Pons (tissue), 1 donor: ENCODE measurements at places on chromosomes 3 and 15.

- DNase-seq, result no peak
These were observed 10.2 kb upstream of the TMEM212 start for GRCh38 chr3:171832989-171833388.

DNA sequence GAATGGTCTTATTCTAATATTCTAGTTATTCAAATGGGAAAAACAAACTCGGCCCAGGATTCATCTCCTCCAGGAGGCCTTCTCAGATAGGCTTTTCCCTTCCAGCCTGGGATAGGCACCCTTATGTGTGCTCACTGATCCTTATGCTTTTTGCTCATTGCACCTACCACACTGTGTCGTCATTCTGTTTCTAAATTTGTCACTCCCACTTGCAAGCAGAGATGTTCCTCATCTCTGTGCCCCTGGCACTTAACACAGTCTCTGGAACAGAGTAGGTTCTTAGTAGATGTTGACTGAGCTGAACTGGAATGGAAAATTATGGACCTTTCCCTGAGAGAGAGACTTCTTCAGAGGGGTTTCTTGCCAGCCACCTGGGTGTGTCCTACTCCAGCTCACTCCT, 18.7 kb upstream of the SPG11 start:
- DNase-seq, result no peak

DNA sequence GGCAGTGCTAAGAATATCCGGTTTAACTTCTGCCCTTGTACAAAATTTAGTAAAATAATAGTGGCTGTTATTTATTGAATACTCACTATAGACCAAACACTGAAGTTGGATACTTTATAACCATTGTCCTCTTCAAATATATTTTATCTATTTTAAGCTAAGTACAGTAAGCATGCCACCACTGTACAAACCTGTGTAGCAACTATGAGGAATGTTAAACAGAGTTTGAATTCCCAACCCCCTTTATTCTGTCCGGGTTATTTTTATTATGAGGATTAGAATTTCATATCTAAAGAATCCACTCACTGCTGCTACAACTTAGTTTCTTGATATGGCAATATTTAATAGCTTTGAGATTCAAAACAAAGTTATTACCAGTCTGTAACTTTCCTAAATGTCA, 203.5 kb upstream of the RBMS3 start:
- DNase-seq, result no peak

DNA sequence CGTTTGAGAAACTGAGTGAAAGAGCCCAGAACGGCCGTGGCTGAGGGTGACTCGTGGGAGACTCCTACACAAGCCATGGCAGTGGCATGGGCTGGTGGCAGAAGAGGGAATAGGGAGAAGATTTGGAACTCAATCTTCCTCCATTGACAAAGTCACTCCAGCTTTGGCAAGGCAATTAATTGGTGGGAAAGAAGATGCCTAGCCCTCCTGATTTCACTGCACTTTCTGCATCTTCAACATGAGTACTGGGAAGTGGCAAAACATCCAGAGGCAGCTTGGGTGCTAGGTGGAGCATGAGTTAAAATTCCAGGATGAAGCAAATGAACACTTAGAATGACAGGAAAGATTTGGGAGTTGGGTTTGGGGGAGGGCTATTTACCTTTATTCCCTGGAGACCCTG, 1.4 kb upstream of the TGFBR2 start:
- no peak for DNase-seq

DNA sequence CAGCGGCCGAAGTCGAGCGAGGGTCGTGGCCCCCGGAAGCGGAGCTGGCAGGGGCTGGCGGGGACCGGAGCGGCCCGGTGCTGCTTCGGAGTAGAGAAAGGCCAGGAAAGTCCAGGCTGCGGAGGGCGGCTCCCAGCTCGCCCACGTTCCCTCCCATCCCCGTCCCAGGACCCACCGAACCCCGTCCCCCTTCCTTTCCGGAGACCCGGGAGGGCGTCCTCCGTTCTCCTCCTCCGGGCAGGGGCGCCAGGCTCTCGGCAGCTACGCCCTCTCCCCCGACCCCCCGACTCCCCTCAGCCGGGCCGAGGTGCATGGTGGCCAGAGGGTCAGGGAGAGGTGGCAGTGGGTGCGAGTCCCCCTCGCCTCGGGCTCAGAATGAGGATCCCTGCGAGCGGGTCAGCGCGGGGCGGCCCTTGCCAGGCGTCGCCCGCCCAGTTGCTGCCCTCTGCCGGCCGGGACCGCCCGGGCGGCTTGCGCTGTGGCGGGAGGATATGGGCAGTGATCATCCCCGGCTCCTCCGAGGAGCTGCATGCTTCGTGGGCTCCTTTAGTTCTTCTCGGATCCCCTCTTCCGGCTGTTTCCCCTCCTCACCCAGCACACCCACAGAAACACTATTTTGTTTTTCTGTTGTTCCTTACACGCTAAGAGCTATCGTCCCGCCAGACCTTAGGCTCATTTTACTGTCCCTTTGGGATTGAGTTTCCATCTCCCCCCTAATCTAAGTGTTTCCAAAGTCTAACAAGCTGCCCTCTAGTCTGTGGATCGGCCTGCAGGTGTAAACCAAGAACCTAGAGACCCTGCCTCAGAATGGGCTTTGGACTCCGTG, 744 bp upstream of the ALDH1A2 start:
- DNase-seq, result peak; percentile 17

DNA sequence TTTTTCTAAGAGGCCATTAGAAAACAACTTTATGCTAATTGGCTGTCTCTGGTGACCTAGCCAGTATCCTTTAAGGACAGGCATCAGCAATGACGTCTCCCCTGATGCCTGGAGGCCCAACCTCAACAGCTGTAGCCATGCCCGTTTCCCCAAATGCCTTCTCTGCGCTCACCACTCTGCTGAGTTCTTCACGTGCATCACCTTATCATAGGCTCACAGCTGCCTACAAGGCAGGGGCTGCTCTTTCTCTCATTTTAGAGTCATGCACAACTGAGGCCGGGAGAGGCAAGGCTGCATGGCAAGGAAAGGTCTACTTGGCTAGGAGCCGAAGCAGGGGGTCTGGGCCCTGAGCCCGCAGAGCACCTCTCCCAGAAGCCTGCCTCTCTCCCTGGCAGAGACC, 43.9 kb upstream of the SEC13 start:
- no peak for DNase-seq

GRCh38 chr3:185342459-185343174, 20.3 kb upstream of the MAP3K13 start:
- DNase-seq, result no peak

GRCh38 chr3:126781889-126782491, 78.0 kb downstream of the CHCHD6 start:
- DNase-seq, result peak; percentile 26

DNA sequence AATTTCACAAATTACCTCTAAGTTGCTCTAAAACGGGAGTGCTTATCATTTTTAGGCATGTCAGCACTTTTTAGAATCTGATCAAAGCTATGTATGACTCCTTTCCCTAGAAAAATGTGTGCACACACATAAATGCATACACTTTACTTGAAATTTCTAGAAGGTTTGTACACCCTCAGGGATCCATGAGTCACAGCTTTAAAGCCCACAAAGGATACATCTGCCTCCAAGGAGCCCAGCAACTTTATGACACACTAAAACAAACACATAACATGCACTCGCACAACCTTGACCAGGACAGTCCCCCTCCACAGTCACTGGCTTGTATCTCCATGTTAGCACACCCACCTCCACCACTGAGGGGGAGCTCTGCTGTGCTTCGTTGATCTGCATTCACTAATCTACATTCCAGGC, 722.0 kb upstream of the CFAP20DC start:
- no peak for DNase-seq

GRCh38 chr3:11370191-11370590, 98.0 kb downstream of the ATG7 start:
- no peak for DNase-seq

GRCh38 chr3:130543322-130543721, 26.3 kb downstream of the COL6A6 start:
- DNase-seq, result no peak

DNA sequence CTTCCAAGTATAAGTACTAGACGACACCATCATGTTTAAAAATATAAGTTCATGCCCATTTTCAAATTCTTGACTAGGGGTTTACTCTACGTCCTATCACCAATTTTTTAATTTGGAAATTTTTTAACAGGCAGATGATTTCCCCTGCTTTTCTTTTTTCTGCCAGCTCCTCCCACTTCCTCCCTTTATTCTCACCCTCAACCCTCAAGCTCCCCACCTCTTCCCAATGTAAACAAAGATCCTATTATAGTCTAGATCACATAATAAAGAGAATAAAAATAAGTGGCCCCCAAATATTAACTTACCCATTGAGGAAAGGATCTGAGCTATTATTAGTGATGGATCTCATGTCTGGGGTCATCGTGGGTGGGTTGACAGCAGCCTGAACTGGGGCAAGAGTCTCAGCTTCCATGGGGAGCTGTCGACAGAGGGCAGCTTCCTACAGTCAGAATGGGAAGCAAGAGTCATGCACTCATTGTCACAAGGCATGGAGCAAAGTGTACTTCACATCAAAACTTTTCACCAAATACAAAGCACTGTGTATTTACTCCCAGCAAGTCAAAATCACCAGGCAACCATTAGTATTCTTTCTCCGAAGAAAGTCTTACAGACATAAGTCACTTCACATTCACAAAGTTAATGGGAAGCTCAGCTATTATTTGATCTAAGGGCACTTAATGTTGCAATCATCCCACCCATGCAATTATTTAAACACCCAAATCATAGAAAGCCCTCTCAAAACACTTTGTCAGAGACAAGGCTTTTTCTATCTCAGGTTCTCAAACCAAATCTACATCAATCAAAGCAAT, 53.2 kb downstream of the TM4SF4 start:
- DNase-seq, result peak; percentile 59

- DNase-seq, result no peak
These were observed 196.5 kb upstream of the ATP11B start for GRCh38 chr3:182596676-182597410.

GRCh38 chr3:181794011-181794790, 82.5 kb downstream of the SOX2 start:
- no peak for DNase-seq

GRCh38 chr15:88828791-88829190, 25.6 kb downstream of the ACAN start:
- DNase-seq, result no peak

- DNase-seq, result no peak
These were observed 2.5 kb upstream of the MUC13 start for GRCh38 chr3:124937049-124937448.

DNA sequence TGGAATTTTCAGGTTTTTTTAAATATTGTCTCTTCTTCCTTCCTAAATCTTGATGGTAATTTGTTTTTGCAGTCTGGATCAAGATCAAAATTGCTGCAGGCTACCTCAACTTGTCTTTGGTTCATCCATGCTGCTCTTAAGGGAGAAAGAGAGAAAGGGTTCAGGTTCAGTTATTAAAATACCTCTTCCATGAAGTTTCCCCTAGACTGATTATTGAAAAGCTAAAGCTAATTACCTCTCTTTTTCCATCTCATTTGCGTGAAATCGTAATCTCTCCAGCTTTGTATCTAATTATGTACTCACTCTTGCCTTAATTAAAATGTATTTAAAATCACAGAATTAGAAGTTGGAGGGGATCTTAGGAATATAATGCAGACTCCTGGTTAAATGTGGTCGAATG, 52.7 kb downstream of the SLC28A2 start:
- DNase-seq, result no peak

DNA sequence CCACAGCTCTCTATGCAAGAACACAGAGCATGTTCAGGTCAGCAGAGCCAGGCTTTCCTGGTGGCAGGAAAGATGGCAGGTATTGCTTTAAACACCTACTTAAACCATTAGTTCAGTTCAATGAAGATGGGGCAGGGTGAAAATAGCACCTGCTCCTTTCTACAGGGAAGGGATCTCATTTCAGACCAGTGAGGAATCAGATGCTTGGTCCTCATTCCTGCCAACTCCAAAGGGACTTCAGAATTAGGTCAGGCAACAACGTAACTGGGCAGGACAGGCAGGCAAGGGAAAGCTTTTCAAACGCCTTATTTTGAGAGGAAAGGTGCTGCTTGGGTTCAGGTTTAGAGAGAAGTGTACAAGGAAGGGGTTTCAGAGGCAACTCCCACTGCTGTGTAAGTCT, 12.6 kb upstream of the RPS17 start:
- no peak for DNase-seq

DNA sequence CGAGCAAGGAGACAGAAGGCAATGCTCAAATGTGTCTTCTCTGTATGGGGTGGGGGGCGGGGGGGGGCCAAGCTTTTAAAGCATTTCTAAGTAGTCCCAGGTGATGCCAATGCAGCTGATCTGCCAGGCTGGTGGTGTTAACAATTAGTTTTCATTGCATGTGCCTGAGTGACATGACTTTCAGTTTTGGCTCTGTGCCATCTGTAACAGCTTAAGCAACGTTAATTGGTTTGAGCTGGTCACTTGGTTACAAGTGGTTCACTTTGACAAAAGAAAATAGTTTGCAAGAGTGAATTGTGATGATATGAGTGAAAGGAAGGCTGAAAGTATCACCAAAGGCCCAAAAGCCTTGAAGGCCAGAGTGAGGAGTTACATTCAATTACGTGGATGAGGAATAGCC, 26.4 kb upstream of the LRIG1 start:
- DNase-seq, result no peak

DNA sequence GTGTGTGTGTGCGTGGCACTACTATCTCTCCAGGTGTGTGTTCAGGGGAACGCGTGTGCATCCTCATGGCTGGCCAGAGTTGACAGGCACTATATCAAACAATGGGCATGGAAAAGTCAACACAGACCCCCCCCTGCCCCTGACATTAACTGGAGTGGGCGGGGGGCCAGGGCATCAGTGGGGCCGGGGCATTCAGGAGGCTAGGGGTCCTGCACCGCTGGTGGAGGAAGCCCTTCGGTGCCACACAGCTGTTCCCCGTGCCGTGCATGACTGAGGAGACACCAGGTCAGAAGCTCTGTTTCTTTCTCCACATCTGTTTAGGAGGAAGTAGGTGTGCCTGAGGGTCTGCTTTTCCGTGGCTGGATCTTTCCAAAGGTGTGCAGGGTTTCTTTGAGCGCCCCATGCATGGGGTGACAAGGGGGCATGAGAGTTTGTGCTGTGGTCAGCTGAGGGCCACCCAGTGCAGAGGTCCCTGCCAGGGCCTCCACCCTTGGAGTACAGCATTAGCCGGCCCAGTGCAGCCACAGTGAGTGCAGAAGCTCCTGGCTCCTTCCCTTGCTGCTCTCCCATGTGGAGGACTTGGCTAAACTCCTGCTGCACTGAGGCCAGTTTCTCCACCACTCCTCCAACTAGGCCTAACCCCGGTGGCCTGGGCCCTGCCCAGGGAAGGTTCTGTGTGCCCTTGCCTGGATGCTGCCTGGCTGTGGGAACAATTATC, 7.5 kb downstream of the C3orf22 start:
- no peak for DNase-seq

GRCh38 chr3:50122661-50123391, 32.3 kb upstream of the SEMA3F start:
- DNase-seq, result no peak

- no peak for DNase-seq
These were observed 278.6 kb upstream of the TLE3 start for GRCh38 chr15:70376031-70376928.

- DNase-seq, result no peak
These were observed 23.1 kb downstream of the TNFAIP8L3 start for GRCh38 chr15:51071578-51071977.

- DNase-seq, result no peak
These were observed 14.0 kb upstream of the DLL4 start for GRCh38 chr15:40915116-40915661.

GRCh38 chr15:38012894-38013293, 78.5 kb downstream of the TMCO5A start:
- peak; percentile 21 for DNase-seq
